Nasal cavity respiratory epithelium epithelial cell of viscerocranial mucosa (primary cell): ENCODE measurements at places on chromosomes 6 and 20. TPM values are rescaled to one million over a fixed set of nuclear protein-coding genes. Genes with fewer than 3 reads are reported as not detected.

AVP gene
- not detected in 2 replicates for total RNA-seq

PSORS1C2 gene
- total RNA-seq = not detected in 2 replicates

BCLAF1 gene
- total RNA-seq = 50.9 and 105 TPM in 2 replicates

HLA-DRB5 gene
- total RNA-seq = not detected in 2 replicates

MICB gene
- 3.7 and 5.8 TPM in 2 replicates for total RNA-seq

TFAP2C gene
- 8.2 and 10.3 TPM in 2 replicates for total RNA-seq

WFDC5 gene
- total RNA-seq = 0.64 and 8.2 TPM in 2 replicates

TRERF1 gene
- 1.7 and 9.3 TPM in 2 replicates for total RNA-seq

PPP1R14C gene
- 63.4 and 70.4 TPM in 2 replicates for total RNA-seq

RSPH9 gene
- total RNA-seq = under 0.01 and 0.07 TPM in 2 replicates

DPPA5 gene
- total RNA-seq = not detected in 2 replicates

FAM110A gene
- 7.9 and 10.3 TPM in 2 replicates for total RNA-seq

CALHM5 gene
- under 0.01 and 0.21 TPM in 2 replicates for total RNA-seq

CRISP3 gene
- total RNA-seq = 0.07 and 0.34 TPM in 2 replicates

FBXO5 gene
- total RNA-seq = 2.7 and 3.1 TPM in 2 replicates

SYTL3 gene
- total RNA-seq = 1.0 and 5.2 TPM in 2 replicates
